ENCODE measurements at places on chromosomes 5 and 9.

DNA sequence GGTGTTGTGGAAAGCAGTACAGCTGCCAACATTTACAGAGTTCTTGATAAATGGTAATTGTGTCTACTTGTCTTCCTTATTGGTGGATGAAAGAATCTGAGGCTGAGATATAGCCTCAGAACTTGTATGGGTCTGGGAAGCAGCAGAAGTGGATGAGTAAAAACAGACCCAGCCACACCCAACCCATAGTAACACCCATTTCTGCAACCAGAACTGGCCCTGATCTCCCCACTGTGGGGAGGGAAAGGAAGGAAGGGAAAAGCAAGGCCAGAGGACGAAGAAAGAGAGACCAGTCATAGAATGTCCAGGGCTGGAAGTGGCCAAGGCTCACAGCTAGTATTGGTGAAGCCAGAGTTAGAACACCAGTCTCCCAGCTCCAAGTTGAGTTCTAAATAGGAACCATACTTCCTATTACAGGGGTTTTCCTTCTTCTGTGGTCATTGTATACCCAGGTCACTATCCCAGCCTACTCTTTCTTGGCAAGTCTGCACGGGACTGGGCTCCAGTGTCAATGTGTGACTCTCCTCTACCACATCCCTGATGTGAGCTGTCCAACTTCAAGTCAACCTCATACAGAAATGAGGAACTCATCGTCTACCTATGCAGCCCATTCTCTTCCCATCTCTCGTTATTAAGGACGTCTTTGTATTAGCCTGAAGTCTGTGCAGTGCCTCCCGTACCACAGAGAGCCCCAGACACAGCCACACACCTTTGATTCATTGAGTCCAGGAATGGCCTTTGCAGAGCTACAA lies 35.9 kb downstream of the ITK start:
- no peak for DNase-seq

GRCh38 chr5:25427240-25427639 lies 782.5 kb upstream of the CDH10 start:
- no peak for DNase-seq

- DNase-seq: no peak
Measured at GRCh38 chr9:91714020-91714806, 235.8 kb downstream of the ROR2 start.

- no peak for DNase-seq
Measured at GRCh38 chr5:52943285-52943684, 45.9 kb upstream of the ITGA2 start.

- peak; percentile 3 for DNase-seq
Measured at GRCh38 chr5:172910828-172911627, 48.2 kb upstream of the RPL26L1 start.

DNA sequence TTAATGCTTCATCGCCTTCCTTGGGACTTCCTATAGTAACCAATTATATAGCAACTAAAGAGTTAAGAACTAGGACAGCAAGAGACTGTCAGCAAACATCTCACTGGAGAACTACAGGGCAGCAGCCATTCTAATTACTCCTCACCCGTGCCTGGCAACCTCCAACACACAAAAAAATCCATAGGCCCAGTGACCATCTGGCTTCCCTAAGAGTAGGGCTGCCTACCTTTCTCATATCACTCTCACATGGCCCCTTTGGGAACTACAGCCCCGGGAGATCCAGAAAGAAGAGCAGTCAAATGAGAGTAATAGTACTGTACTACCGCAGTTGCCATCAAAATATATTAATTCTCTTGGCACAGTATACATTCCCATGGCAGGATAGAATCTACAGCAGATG lies 5.7 kb downstream of the DCAF10 start:
- no peak for DNase-seq

GRCh38 chr9:7125231-7125630 lies 367.5 kb downstream of the KDM4C start:
- no peak for DNase-seq

DNA sequence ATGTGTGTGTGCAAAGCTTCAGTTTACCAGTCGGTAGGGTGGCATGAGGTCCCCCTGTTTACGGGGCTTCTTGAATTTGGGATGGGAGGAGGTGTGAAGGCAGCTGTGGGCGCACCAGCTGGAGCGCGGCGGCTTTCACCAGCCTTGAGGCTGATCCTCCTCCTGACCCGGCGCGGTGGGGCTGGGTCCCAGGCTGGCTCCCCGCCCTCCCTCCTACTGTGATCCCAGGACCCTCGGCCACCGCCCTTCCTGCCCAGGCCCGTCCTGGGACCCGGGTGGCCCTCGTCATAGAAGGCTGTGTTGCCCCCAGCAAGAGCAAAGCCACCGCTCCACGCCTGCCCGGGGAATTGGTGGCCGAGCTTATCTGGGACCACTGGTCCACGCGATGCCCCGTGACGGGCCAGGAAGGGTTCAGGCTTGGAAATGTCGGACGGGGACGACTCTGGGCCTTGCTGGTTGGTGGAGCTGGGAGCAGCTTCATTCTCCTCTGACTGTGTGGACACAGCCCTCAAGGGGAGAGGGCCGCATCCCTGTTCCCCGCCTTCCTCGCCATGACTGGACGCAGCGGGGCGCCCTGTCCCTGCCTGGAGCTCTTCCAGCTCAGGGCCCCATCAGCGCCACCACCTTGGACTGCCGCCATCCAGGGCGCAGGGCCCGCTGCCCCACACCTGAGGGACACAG lies 271.1 kb upstream of the IRX1 start:
- no peak for DNase-seq

DNA sequence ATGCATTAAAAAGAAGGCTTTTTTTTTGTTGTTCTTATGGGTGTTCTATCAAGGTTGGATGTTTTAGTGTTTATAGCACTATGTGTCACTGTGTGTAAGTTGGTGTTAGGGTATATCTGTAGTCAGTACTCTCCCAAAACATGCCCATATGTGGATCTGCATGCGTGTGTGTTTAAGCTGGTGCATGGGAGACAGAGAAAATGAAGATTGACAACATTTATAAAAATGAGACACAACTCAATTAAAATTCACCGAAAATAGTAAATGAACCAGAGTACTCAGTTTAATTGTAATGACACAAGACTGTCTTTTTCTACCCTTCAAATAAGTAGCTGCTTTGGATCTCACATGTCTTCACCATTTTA lies 323.4 kb downstream of the TMEM161B start:
- no peak for DNase-seq

DNA sequence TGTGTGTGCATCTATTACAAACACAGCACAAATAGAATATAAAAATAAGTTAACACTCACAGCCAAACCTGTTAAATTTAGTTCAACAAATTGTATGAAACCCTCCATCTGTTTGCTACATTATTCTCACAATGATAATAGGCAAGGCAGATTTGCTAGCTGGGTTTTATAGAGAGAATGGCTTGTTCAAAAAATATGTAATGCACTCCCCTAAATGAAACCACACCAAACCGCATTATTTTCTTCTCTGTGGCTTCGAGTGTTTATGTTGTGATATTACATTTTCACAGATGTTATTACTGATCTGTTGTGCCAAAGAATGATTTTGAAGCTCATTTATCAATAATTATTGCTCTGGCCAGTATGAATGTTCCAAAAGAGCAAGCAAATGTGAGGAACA lies 92.9 kb downstream of the SPATA31D1 start:
- DNase-seq: no peak

DNA sequence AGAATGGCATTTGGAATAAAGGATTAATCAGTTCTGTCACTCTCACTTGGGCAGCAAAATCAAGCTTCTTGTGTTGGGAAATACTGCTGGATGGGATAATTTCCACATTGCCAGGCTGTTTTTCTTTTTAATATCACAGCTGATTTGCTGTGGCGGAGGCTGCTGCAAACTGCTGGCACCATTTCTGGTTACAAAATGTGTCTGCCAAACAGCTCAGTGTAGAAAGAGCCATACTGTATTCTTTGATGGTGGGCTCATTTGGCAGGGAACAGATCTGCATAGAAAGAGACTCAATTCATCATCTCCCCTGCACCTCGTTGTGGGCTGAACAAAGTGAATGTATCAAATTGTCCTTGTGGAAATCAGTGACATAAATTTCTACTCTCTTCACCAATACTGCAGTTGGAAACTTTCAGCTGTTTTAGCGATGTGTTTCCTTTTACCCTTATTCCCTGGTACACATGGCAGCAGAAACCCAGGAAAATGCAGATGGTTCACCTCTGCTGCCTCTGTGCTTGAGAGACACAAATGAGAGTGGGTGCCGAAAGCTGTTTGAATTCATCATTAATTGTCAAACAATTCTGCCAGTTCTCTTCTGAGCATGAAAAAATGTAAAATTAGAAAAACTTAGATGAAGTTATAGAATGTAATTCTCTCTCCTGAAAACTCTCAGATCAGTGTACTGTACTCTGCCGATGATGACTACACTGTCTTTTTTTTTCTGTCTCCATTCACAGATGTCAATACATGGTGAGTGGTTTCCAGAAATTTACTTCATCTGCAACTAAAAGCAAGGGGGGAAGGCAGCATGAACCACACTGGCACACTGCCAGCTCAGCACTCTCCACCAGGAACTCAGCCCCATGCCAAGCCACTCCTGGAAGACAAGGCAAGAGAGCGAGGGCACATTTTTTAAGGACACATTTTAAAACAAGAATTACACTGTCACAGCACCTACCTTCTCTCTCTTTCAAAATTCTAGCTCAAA lies 75.0 kb downstream of the HMHB1 start:
- DNase-seq: no peak

DNA sequence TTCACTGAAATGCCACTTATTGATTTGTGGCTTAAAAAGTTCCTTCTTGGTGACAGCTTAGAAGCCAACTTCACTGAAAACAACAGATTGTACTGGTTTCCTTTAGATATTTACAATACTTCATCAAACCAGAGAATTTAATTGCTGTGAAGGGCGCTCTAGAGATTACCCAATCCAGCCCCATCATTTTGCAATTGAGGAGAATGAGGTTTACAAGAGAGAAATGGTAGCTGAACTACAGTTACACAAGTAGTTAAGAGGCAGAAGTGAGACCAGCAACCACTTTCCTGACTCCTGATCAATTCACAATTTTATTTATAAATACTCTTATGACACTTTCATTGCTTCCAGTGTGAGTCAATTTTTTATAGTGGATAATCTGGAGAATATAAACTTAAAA lies 103.5 kb upstream of the APC start:
- no peak for DNase-seq

GRCh38 chr5:180041301-180042274 lies 30.0 kb downstream of the RNF130 start:
- no peak for DNase-seq

GRCh38 chr5:150235500-150235854 lies 45.6 kb downstream of the SLC6A7 start:
- no peak for DNase-seq
